ENCODE measurements at places on chromosomes 6 and 20.

- no peak for DNase-seq
Measured at GRCh38 chr6:8182902-8183665, 80.7 kb upstream of the EEF1E1 start.

GRCh38 chr20:44198872-44199271 lies 11.7 kb downstream of the OSER1 start:
- DNase-seq: no peak

GRCh38 chr20:44528309-44528708 lies 6.4 kb upstream of the SERINC3 start:
- DNase-seq: no peak

DNA sequence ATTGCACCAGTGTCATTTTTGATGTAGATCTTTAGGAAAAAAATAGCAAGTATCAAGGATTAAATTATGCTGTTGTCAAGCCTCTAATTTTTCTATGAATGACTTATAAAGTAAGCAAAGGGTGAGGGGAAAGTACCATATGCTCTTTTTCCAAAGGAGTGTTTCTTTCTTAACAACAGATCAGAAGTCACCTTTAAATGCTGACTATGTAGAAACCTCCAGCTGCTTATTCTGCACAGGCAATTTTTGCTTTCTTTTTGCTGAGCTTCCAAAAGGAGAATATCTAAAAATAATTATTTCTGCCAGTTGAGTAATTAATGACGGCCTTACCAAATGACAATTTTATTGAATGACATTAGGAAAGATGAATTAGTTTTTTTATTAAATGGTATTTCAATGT lies 390.6 kb upstream of the MANEA start:
- DNase-seq: no peak

- DNase-seq: no peak
Measured at GRCh38 chr6:109243863-109244825, 138.1 kb downstream of the CD164 start.

GRCh38 chr6:41976794-41977484 lies 35.3 kb upstream of the CCND3 start:
- peak; percentile 89 for DNase-seq

DNA sequence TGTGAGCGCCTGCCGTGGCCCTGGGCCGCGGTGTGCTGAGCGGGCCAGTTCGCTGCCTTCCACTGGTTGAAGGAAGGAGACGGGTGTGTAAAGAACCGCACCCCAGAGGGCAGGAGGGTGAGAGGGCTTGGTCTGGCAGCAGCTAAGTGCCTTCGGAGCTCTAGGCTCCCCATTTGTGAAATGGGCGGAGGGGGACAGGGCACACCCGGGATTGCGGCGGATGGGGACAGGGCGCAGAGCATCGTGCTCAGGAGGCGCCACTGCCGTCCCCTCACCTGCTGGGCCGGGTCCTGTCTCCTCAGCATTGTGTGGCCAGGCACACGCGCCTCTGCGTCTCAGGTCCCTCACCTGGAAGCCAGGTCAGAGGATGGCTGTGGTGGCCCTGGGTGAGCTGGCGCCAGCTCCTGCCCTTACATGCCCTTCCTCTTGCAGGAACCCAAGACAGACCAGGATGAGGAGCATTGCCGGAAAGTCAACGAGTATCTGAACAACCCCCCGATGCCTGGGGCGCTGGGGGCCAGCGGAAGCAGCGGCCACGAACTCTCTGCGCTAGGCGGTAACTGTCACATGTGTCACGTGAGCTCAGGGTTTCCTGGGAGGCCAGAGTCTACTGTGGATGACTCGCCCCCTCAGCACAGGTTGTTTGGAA lies 3.1 kb downstream of the ADRM1 start:
- DNase-seq: no peak

DNA sequence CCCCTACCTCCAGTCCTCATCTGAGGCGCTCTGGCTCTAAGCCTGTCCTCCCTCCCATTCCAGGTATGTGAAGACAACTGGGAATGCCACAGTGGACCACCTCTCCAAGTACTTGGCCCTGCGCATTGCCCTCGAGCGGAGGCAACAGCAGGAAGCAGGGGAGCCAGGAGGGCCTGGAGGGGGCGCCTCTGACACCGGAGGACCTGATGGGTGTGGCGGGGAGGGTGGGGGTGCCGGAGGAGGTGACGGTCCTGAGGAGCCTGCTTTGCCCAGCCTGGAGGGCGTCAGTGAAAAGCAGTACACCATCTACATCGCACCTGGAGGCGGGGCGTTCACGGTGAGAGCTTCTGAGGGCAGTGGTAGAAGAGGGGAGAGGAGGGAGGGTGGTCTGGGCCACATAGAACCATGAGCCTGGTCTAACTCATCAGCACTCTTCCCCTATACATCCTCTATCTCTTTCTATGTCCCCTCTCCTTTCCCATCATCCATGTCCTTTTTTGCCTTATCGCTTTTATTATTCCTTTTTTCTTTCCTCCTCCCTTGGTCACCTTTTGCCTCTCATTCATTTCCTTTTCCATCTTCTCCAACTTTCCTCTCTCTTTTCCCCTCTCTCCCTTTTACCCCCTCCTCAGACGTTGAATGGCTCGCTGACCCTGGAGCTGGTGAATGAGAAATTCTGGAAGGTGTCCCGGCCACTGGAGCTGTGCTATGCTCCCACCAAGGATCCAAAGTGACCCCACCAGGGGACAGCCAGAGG lies 3.5 kb downstream of the RING1 start:
- DNase-seq: no peak

GRCh38 chr6:141641406-141641805 lies 491.3 kb upstream of the GJE1 start:
- no peak for DNase-seq

DNA sequence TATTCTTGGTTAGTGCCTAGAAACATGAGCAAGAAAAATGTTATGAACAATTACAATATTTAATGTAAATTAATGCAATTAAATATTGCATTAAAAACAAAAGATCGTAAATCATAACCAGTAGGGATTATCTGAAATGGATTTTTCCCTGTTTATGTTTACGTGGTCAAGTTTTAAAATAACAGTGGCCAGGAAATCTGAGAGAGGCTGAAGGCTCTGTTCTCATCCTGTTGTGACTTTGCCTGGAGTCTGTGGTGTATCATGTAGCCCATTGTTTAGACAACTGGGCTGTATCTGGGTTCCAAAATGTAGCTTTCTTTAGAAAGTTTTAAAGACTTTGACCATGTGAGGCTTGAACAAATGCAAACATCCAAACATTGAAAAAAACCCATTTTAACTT lies 2.4 kb downstream of the MYO6 start:
- DNase-seq: peak; percentile 33

DNA sequence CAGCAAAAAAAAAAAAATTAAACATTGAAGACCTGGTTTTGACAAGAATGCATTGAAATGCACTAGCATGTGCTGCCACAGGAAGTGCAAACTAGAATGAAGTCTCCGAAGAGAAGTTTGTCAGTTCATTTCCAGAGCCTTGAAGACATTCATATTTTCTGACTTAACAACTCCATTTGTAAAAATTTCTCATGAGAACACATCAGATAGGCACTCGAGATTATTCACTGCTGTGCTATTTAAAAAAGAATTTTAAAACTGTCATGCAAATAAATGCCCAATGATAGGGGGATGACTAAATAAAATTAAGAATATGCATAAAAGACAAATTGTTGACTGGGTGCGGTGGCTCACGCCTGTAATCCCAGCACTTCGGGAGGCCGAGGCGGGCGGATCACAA lies 394.6 kb upstream of the JARID2 start:
- peak; percentile 69 for DNase-seq

DNA sequence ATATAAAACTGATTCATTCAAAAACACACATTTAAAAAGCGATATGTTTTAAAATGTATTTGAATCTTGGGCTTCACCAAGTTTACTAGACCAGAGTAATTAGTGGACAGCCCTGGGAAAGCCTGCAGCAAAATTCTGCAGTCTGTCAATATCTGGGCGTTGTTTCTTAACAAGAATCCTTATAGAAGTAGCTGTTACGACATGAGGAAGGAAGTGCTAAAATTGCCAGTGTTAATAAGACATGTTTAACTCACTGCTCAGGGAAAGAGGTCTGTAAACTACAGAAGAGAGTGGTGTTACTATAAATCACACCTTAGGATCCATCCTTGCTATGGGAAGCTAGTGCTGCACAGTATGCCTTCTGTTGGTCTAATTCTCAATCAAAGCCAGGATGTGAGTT lies 120.6 kb downstream of the TBX18 start:
- DNase-seq: no peak

GRCh38 chr6:36443471-36444428 lies 950 bp downstream of the KCTD20 start:
- DNase-seq: peak; percentile 39

- DNase-seq: peak; percentile 48
Measured at GRCh38 chr6:144349690-144350527, 64.8 kb downstream of the UTRN start.

GRCh38 chr20:42492290-42492689 lies 697.4 kb downstream of the PTPRT start:
- DNase-seq: no peak

DNA sequence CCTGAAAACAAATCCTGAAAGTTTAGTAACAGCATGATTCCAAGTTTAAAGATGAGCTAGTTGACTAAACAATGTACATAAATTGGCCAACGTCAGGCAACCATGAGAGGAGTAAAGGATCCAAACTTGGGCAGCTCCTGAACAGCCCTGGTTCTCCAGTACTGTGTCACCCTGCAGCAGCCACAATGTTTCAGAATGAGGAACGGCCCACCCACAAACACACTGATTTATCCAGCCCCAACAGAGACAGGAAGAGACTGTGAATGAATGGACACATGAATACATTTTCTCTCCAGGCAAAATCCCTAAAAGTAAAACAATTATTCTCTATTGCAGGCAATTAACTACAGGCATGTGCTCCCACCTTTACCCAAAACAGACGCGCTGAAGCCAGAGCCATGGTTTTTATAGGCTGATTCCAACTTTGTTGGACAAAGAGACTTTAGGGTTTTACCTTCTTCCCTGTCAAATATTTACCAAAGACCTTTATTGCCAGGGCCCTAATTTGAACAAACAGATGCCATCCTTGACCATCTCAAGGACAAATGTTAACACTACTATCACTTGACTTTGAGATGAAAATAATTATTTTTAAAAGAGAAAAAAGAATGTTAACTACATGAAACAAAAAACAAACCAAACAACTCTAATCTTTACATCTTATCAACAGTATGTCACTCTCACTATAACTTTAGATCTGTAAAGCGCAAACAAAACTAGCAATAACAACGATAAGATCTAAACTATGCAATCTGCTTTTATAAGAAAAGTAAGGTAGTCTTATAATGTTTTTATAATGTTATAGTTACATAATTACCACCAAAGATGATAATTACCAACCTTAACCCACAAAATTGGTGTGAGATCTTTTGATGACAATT lies 22.9 kb downstream of the CNKSR3 start:
- DNase-seq: no peak

- peak; percentile 25 for DNase-seq
Measured at GRCh38 chr6:39102071-39102820, 12.7 kb downstream of the SAYSD1 start.

DNA sequence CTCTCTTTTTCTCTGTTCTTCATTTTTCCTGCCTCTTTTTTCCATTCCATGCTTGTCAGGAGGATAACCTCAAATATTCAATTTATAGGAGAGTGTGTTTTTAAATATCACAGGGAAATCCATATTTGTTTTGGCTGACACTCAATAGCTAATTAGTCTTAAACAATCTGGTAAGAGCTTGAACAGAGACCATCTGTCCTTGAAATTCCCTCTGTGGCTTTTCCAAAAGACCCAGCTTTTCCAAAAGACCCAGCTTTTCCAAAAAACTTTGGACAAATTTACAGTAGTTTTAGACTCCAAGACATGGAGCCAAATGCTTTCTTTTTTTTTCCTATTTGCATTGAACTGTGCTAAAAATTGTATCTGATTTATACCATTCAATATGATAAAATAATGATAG lies 127.4 kb upstream of the FAM83B start:
- DNase-seq: no peak

DNA sequence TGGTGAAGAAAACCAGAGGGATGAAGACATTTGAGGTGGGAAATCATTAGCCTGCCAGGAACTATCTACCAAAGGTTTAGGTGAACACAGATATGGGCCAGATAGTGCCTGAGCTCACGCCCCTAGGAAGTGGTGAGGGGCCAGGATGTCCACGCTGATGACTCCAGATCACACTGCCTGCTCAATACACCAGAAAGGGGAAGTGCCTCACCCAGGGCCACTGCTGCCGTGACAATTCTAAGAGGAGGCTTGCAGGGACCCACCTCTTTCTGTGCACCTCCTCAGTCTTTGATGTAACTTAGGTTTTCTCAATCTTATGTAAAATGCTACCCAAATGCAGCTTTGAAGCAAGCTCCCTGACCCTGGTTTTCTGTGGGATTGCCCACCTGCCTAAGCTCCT lies 5.4 kb upstream of the RAB44 start:
- no peak for DNase-seq

GRCh38 chr20:24458436-24458835 lies 11.0 kb upstream of the SYNDIG1 start:
- DNase-seq: no peak

DNA sequence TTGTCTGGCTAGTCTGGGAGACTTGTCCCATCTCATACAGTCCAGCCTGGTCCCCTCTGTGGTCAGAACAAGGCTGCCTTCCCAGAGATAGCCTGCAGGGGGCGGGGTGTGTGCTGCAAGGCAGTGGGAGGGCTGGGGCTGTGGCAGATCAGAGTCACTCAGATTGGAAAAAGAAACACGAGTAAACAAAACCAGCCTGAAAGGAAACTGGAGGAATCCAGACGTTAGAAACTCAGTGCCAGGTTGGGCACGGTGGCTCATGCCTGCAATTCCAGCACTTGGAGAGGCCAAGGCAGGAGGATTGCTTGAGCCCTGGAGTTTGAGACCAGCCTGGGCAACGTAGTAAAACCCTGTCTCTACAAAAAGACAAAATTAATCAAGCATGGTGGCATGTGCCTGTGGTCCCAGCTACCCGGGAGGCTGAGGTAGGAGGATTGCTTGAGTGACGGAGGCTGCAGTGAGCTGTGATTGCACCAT lies 20.2 kb downstream of the LEMD2 start:
- DNase-seq: peak; percentile 84

- no peak for DNase-seq
Measured at GRCh38 chr6:162697872-162698403, 29.6 kb downstream of the PRKN start.

GRCh38 chr6:3287976-3288707 lies 29.4 kb downstream of the PSMG4 start:
- no peak for DNase-seq

DNA sequence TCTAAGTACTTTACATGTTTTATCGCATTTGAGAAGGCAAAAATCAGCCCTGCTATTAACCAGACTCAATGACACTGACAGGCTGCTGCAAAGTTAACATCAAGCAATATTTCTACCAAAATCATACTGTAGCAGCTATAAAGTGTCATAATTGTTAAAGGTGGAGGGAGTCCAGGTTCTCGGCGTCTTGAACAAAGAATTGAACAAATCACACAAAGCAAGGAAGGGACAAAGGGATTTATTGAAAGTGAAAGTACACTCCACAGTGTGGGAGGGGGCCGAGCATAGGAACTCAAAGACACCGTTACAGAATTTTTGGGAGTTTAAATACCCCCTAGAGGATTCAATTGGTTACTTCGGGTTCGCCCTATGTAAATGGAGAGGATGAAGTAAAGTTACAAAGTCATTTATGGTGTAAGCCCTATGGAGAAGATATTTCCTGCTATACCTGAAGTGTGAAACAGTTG lies 12.9 kb upstream of the ZNF391 start:
- DNase-seq: peak; percentile 29

Measured in EL (cell line).